ENCODE measurements at places on chromosomes 6 and 20.

- DNase-seq, result peak; percentile 35
These were observed 732 bp downstream of the CYP24A1 start for GRCh38 chr20:54172856-54173652.

DNA sequence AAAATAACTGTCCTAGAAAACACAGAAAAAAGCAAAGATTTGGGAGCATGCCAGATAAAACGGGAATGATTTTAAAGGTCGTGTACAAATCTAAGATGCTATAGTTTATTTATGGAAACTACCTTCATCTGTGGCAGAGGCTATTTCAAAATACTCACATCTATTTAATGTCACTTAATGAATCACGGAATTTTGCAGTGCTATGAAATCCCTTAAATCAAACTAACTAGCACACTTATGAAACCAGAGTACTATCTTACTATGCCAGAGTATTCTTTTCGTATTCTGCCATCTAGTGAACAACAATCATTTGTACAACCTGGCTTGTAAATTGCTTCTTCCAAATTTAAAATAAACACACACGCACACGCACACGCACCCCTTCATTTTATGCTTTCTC, 77.9 kb upstream of the BMP5 start:
- DNase-seq, result peak; percentile 57

DNA sequence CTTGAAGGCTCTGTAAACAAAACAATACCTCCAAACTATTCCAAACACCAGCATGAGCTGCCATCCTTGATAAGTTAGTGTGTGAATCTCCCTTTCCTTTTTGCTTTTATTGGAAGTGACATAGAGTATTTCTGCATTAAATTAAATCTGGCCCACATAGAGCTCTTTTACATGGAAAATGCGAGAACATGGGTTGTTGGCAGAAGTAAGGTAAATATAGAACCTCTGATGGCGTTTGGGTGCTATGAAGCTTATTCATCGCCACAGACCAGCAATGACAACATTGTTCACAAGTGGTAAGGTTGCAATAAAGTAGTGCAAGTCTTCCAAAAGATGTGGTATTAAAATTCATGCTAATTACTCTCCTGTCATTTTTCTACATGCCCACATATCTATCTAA, 445.8 kb upstream of the JAG1 start:
- no peak for DNase-seq

GRCh38 chr6:120735641-120736040, 598.6 kb downstream of the TBC1D32 start:
- peak; percentile 21 for DNase-seq

DNA sequence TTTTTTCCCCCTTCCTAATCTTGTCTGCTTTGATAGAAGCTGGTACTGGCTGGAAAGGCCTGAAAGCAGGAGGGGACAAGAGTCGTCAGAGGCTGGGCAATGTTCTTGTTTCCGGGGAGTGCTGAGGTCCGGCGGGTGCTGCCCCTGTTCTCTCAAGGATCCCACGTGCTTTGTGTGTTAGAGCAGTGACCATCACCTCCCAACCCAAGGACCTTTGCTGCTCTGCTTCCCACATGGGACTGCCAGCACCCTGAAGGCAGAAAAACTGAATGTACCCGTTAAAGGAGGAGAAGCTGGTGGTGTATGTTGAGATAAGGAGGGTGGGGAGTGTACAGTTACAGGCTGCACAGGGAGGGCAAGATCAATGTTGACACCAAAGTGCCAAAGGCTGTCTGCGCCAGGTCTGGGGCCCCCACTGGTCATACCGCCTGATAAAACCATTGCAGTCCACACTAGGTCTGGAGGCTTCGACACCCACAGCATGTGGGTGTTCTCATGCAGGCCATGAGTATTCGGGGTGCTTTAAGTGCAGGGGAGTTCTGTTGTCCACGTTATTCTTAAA, 15.0 kb downstream of the C20orf173 start:
- DNase-seq, result no peak

DNA sequence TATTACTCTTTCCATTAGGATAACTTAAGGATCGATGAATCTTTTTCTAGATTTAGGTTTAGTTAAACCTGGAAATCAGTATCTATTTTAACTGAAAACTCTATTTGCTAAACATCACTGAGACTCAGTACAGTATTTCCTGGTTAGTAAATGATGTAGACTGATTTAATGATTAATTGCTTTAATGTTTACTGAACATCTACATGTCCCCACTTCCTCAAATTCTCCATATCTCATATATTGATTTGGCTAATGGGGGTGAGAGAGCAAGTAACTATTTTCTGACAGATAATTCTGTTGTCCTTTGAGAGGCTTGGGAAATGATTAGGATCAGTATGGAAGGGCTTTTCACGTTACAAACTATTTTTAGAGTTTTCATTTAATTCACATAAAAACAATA, 10.3 kb downstream of the MKKS start:
- DNase-seq, result no peak

GRCh38 chr20:36399147-36399968, 93.2 kb downstream of the DLGAP4 start:
- DNase-seq, result peak; percentile 53

All from ACHN (cell line).